ENCODE measurements at places on chromosomes 3 and 15.

GRCh38 chr15:99390667-99391066, 139.4 kb downstream of the LRRC28 start:
- no peaks in the 10 kb centered on the region for H3K27me3 ChIP-seq
- no peak overlapping the region for H3K4me3 ChIP-seq
- H3K27ac ChIP-seq: no peak overlapping the region
- DNase-seq: peak; percentile 27

GRCh38 chr15:49697121-49697520, 76.3 kb downstream of the DTWD1 start:
- no peaks in the 10 kb centered on the region for H3K36me3 ChIP-seq
- no peak overlapping the region for H3K4me3 ChIP-seq
- no peak for DNase-seq
- no peak overlapping the region for H3K27ac ChIP-seq
- H3K4me1 ChIP-seq: no peaks in the 10 kb centered on the region

GRCh38 chr3:60812502-60812901, 438.8 kb downstream of the FHIT start:
- no peak overlapping the region for H3K4me3 ChIP-seq
- H3K36me3 ChIP-seq: no peaks in the 10 kb centered on the region

DNA sequence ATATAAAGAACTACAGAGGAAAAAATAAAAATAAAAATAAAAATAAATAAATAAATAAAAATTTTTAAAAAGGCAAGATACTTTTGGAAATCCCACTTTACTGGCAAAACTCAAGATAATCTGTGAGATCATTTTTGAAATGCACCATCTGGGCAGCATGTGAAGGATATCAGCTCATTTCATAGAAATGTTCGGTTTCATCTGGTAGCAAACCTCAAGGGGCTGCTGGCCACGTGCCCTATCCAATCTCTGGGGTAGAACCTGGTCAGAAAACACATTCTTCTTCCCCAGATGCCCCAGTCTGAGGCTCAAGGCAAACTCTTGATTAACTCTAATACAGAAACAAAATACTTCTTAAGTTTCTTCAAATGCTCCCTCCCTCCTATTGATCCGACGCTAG, 166.0 kb downstream of the FMN1 start:
- no peaks in the 10 kb centered on the region for H3K36me3 ChIP-seq
- no peak for DNase-seq
- H3K27ac ChIP-seq: no peak overlapping the region
- H3K4me1 ChIP-seq: no peaks in the 10 kb centered on the region
- H3K4me3 ChIP-seq: no peak overlapping the region

DNA sequence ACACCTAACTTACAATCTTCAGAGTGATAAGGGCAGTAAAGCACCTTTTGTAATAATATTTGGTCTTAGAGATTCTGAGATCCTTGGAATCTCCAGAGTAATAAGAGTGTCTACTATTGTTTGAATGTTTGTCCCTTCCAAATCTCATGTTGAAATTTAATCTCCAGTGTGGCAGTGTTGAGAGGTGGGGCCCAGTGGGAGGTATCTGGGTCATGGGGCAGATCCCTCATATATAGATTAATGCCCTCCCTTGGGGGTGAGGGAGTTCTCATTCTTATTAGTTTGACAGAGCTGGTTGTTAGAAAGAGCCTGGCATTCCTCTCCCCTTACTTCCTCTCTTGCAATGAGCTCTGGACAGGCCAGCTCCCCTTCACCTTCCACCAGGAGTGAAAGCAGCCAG, 16.0 kb downstream of the DZIP1L start:
- H3K27me3 ChIP-seq: no peaks in the 10 kb centered on the region
- H3K36me3 ChIP-seq: no peaks in the 10 kb centered on the region
- no peak overlapping the region for H3K4me3 ChIP-seq
- no peak overlapping the region for H3K27ac ChIP-seq
- no peak for DNase-seq

- no peak overlapping the region for H3K4me3 ChIP-seq
- H3K36me3 ChIP-seq: no peaks in the 10 kb centered on the region
- no peak overlapping the region for H3K27ac ChIP-seq
Measured at GRCh38 chr3:196186651-196187573, 24.3 kb downstream of the ZDHHC19 start.

DNA sequence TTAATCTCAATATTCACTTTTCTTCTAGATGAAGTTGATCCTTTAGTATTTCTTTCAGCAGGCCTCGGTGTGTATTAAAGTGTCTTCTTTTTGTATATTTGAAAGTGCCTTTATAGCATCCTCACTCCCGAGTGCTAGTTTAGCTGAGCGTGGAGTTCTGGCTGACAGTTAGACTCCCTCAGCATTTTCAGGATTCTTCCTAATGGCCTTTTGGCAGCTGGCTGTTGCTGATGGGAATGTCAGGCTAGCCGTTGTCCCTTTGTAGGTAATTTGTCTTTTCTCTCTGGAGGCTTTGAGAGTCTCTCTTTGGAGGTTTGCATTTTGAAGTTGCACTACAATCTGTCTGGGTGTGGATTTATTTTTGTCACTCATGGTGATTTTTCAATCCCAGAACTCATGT, 94.4 kb downstream of the SRGAP3 start:
- peaks cover 2% of the 10 kb centered on the region for H3K27me3 ChIP-seq
- no peak overlapping the region for H3K27ac ChIP-seq
- H3K36me3 ChIP-seq: no peaks in the 10 kb centered on the region
- DNase-seq: no peak
- no peaks in the 10 kb centered on the region for H3K4me1 ChIP-seq
- H3K4me3 ChIP-seq: no peak overlapping the region

DNA sequence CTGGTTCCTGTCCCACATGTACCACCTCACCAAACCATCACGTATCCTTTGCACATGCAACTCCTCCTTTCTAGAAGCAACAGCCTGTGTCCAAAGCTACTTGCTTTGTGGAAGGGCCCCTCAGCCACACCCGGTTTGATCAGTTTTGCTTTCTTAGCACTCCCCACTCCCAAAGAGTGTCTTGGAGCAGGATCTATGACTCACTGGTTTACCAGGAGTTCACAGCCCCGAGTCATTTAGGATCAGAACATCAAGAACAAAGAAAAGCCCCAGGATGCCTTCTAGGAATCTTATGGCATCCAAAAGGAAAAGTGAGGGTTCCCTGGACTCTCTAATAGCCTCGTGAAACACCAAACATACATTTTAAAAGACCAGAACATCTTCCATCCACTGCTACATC, 50.7 kb upstream of the IGF1R start:
- H3K27me3 ChIP-seq: peaks cover 3% of the 10 kb centered on the region
- no peak overlapping the region for H3K4me3 ChIP-seq
- DNase-seq: no peak
- no peaks in the 10 kb centered on the region for H3K36me3 ChIP-seq
- H3K27ac ChIP-seq: no peak overlapping the region

DNA sequence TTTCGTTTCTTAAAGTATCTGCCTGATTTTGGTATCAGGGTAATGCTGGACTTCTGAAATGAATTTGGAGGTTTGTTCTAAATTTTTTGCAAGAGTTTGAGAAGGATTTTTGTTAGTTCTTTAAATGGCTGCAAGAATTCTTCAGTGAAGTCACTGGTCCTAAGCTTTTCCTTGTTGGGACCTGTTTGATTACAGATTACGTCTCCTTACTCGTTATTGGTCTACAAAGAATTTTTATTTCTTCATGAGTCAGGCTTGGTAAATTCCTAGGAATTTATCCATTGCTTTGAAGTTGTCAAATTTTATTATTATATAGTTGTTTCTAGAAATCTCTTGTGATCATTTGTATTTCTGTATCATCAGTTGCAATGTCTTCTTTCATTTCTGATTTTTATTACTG, 196.0 kb downstream of the DPH6 start:
- no peak overlapping the region for H3K27ac ChIP-seq
- H3K36me3 ChIP-seq: no peaks in the 10 kb centered on the region
- no peaks in the 10 kb centered on the region for H3K27me3 ChIP-seq
- no peak for DNase-seq
- no peaks in the 10 kb centered on the region for H3K4me1 ChIP-seq
- H3K4me3 ChIP-seq: no peak overlapping the region

- peaks cover 11% of the 10 kb centered on the region for H3K4me1 ChIP-seq
- no peak overlapping the region for H3K4me3 ChIP-seq
- no peak overlapping the region for H3K27ac ChIP-seq
- H3K27me3 ChIP-seq: no peaks in the 10 kb centered on the region
Measured at GRCh38 chr3:41419809-41420208, 220.5 kb downstream of the CTNNB1 start.

- H3K36me3 ChIP-seq: no peaks in the 10 kb centered on the region
- no peak for DNase-seq
- no peak overlapping the region for H3K27ac ChIP-seq
Measured at GRCh38 chr3:36259580-36259979, 120.7 kb upstream of the STAC start.

All from HepG2 (cell line).